Type B pancreatic cell (in vitro differentiated cells): ENCODE measurements at places on chromosomes 6 and 20. TPM values are rescaled to one million over a fixed set of nuclear protein-coding genes. Genes with fewer than 3 reads are reported as not detected.

GRCh38 chr20:50980071-50980681 lies 21.6 kb downstream of the MOCS3 start:
- peak overlapping the region; percentile 85 for H3K27ac ChIP-seq
- DNase-seq, result no peak
- peaks cover 12% of the 10 kb centered on the region for H3K4me1 ChIP-seq
- H3K36me3 ChIP-seq, result no peaks in the 10 kb centered on the region
- H3K27me3 ChIP-seq, result peaks cover 33% of the 10 kb centered on the region
- no peak overlapping the region for H3K4me3 ChIP-seq

DNA sequence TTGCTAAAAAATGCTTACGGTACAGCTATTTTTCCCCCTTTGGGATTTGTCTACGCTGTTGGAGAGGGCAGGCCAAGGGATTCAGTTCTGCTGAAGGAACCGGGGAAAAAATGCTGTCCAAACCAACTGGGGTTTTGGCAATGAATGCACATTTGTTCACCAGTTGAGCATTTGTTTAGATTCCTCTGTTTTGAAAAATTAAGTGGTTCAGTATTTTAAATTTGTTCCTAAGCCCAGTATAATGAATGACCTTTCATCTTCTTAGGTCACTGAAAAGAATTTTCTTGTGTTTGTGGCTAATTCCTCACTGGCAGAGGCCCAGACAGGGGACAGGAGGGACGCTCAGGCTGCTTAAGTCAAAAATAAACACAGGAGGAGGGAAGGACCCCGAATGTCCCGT lies 10.8 kb upstream of the EYA2 start:
- no peaks in the 10 kb centered on the region for H3K36me3 ChIP-seq
- H3K4me3 ChIP-seq, result no peak overlapping the region
- H3K4me1 ChIP-seq, result peaks cover 11% of the 10 kb centered on the region
- DNase-seq, result no peak

DNA sequence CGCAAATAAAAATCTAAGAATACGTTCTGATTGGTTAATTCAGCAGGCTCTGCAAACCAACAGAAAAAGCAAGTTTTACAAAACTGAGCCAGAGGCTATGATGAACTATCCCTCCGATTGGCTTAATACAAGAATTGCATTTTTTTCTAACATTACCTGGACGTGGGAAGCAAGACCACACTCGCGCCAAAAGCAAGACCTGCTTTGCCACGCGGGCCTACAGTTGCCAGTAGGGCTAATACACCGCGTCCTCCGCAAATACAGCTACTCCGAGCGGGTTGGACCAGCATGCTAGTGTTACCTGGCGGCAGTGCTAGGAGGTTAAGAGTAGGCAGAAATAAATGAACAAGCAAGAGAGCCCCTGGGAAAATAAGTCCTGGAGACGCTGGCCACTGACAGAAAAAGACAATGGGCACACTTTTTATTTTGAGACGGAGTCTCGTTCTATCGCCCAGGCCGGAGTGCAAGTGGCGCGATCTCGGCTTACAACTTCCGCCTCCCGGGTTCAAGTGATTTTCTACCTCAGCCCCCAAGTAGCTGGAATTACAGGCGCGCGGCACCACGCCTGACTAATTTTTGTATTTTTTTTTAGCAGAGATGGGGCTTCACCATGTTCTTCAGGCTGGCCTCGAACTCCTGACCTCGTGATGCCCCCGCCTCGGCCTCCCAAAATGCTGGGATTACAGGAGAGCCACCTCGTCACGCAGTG lies 131.9 kb upstream of the BTN3A2 start:
- no peak for DNase-seq
- no peaks in the 10 kb centered on the region for H3K27me3 ChIP-seq
- peak overlapping the region; percentile 83 for H3K27ac ChIP-seq
- H3K36me3 ChIP-seq, result no peaks in the 10 kb centered on the region
- peaks cover 12% of the 10 kb centered on the region for H3K4me1 ChIP-seq

Gene KCTD20
- 36.4 and 51.8 TPM in 2 replicates for total RNA-seq

- H3K27ac ChIP-seq, result no peak overlapping the region
- no peak for DNase-seq
- no peak overlapping the region for H3K4me3 ChIP-seq
- H3K4me1 ChIP-seq, result peaks cover 12% of the 10 kb centered on the region
- H3K36me3 ChIP-seq, result peaks cover 29% of the 10 kb centered on the region
- H3K27me3 ChIP-seq, result no peaks in the 10 kb centered on the region
Observed at GRCh38 chr6:152244998-152245630, 392.0 kb downstream of the SYNE1 start.
